A673 (cell line): ENCODE measurements at places on chromosomes 4 and X. TPM values are rescaled to one million over a fixed set of nuclear protein-coding genes. Genes with fewer than 3 reads are reported as not detected.
A peak's percentile ranks its signal among the peaks of the same experiment; 100 is the strongest.

Gene FGF5
- total RNA-seq, result not detected in 2 replicates

Gene TSPAN5
- total RNA-seq, result 15.2 and 16.9 TPM in 2 replicates

Gene ZNF711
- total RNA-seq, result 21.0 and 22.4 TPM in 2 replicates

DNA sequence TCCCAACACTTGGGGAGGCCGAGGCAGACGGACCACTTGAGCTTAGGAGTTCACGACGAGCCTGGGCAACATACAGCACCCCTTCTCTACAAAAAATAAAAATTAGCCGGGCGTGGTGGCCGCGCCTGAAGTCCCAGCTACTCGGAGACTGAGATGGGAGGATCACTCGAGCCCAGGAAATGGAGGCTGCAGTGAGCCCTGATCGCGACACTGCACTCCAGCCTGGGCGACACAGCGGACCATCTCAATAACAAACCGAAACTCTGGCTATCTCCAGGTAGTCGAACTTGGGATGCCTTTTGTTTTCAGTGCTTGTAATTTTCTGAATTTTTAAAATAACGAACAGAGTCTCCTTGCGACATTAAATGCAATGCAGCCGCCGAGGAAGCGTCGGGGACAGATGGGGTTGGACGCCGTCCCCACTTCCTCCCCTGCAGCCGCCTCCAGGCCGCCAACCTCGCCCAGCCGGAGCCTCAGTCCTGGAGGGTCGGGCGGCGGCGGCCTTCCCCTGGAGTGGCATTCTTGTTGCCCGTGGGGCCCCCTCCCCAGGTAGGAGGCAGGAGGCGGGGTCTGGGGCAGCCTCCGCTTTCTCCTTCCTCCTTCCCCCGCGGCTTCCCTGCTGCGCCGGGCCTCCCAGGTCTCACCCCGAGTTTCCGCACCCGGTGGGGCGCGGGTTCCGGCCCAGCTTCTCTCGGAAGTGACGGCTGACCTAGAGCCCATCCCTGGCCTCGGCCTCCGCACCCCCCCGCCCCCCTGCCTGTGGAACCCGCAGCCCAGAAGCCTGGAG is 14.6 kb downstream of the HMX1 start:
- no peaks in the 10 kb centered on the region for H3K4me1 ChIP-seq
- peaks cover 79% of the 10 kb centered on the region for H3K27me3 ChIP-seq
- H3K27ac ChIP-seq, result no peak overlapping the region
- H3K36me3 ChIP-seq, result no peaks in the 10 kb centered on the region
- peak overlapping the region; percentile 23 for H3K4me3 ChIP-seq

Gene TMEM35A
- total RNA-seq, result 0.21 and 0.31 TPM in 2 replicates

- no peak overlapping the region for H3K4me3 ChIP-seq
- H3K27ac ChIP-seq, result no peak overlapping the region
- no peaks in the 10 kb centered on the region for H3K36me3 ChIP-seq
- H3K27me3 ChIP-seq, result no peaks in the 10 kb centered on the region
These were observed 21.6 kb downstream of the GPRASP1 start for GRCh38 chrX:102672856-102673255.

DNA sequence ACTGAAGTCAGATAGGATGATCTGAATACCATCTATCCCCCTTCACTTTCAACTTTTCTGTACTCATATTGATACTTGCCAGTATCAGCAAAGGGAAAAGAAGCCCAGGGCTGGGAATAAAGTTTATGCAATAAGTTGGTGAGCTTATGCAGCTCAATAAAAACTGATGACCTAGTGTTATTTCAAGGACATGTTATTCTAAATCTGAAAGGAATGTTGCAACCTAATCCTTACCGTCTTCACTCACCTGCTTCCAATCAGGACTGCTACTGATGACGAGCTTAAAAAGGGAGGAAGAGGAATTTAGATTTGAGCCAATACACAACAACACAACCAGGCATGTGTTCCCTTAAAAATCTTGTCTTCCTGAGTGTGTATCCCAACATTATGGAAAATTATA is 419.9 kb downstream of the SPRY1 start:
- H3K27ac ChIP-seq, result no peak overlapping the region
- H3K27me3 ChIP-seq, result no peaks in the 10 kb centered on the region
- H3K4me3 ChIP-seq, result no peak overlapping the region
- H3K4me1 ChIP-seq, result no peaks in the 10 kb centered on the region
- no peaks in the 10 kb centered on the region for H3K36me3 ChIP-seq

GRCh38 chr4:88814043-88814617 is 116.5 kb upstream of the NAP1L5 start:
- DNase-seq, result no peak
- H3K4me1 ChIP-seq, result no peaks in the 10 kb centered on the region
- no peaks in the 10 kb centered on the region for H3K36me3 ChIP-seq
- no peak overlapping the region for H3K27ac ChIP-seq
- no peak overlapping the region for H3K4me3 ChIP-seq

DNA sequence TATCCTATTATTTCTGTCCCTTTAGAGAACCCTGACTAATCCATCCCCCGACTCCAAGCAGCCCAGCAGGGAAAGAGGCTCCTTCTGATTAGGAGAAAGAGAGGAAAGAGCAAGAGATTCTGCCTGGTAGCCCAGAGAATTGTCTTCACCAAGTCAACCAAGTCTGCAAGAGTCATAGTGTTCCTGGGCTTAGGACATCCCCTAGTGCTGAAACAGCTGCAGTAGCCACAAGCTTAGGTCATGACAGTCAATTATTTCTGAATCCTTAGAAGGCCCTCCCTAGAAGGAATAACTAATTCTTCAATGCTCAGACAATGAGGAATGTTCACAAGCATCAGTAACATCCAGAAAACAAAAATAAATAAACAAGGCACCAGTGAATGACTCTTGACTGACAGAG is 480.3 kb upstream of the GRIA3 start:
- no peak for DNase-seq
- no peak overlapping the region for H3K27ac ChIP-seq
- H3K4me3 ChIP-seq, result no peak overlapping the region
- H3K36me3 ChIP-seq, result no peaks in the 10 kb centered on the region
